ENCODE measurements at places on chromosomes 5 and 9. TPM values are rescaled to one million over a fixed set of nuclear protein-coding genes. Genes with fewer than 3 reads are reported as not detected.

The ARL14EPL gene
- not detected for polyA plus RNA-seq

DNA sequence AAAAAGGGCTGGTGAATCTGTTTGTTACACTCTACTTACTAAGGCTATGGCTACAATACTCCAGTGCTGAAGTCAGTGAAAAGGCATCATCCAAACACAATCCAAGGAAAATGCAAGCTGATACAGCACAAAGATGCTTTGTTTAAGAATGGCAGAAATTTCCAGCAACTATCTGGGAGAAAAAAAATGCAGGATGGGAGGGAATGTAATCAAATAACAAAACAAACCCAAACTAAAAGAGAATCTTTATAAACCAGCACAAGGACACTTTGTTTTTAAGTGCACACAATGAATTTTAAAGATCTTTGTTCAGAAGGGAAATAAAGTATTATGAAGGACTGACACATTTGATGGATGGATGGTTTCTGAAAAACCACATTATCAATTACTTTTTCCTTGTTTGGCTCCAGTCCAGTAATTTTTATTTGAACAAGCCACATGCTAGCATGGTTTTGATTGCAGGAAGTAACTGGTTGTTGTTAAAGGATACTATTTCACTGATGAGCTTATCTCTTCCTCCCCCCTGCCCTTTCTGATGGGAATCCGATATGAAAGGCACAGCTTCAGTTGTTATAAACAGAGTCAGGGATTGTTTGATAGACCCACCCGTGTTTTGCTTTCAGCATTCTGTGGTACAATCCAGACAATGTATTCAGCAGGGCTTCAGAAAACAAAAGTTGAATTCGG, 12.1 kb upstream of the TLE4 start:
- no peak for DNase-seq

DNA sequence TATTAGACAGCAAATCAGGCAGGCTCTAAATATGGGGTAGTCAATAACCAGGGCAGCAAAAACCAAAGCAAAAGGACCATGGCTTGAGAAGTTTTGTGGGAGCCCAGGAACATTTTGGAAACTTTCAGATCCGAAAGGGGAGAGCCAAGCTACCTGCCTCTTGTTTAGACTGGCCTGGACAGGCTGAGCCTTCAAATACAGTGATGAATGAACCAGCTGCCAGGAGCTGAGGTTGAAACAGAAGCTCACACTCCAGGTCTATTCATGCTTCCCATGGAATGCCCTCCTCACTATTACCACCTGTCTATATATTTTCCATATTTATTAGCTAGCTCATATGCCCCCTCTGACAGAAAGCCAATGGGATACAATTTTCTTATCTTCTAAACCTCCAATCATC, 150.8 kb upstream of the SLC44A1 start:
- DNase-seq, result no peak

DNA sequence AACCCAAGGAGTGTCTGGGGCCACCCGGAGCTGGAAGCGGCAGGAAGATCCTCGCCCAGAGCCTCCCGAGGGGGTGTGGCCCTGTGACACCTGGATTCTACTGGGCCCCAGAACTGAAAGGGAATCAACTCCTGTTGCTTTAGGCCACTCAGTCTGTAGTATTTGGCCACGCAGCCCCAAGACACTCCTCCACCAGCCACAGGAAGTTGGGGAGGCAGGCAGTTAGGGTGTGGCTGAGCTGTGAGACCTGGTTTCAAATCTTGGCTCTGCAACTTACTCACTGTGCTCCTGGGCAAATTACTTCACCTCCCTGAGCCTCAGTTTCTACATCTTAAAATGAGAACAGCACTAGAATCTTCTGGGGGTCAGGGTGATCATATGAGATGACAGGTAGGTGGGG, 119.8 kb upstream of the PPP1R26 start:
- DNase-seq, result no peak

DNA sequence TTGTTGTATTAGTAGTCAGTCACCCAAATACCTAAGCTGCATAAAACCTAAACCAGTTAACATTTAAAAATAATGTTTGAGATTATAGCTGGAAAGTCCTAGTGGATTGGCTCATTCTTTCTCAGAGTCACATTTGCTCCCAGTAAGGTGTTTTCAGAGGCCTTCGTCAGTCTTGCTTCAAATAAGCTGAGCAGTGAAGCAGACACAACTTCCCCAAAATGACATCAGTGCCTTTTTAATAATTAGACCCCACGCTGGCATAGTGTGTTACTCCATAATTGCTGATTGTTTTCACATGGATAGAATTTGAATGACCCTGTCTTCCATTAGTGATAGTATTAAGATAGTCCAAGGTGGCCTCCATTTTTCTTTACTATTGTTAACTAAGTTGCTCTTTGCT, 245.8 kb downstream of the PJA2 start:
- no peak for DNase-seq

The DDX4 gene
- not detected for polyA plus RNA-seq

DNA sequence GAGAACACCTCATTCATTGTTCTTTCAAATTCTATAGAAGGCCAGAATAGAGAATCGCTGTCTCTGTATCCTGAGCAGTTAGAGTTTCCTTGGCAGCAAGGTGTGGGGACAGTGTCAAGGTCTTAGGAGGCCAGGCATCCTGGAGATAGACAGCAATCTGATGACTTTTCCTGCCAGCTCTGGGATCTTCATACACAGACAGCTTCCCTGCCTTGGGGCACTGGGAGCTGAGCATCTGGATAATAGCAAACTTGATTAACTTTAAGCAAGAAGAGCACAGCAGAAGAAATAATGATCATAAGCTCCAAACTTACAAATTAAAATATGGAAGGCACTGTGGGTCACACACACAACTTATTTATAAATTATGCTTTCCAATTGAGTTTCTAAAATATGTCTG, 86.1 kb upstream of the STK32A start:
- no peak for DNase-seq

DNA sequence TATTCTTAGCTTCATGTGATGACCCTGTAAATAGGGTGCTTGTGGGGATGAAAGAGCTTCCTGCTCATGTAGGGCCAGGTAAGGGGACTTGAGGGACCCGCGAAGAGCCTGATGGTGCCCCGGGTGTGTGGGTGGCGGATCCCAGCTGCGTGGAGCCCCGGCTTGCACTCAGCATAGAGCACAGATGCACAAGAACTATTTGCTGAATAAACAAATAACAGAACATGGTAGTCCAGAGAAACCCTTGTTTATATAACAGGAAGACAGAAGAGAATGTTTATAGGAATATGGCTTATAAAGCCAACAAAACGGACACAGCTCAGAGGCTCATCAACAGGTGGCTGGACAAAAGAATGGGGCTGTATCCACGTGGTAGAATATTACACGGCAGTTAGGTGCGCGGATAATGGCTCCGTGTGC, 106.9 kb upstream of the COL5A1 start:
- DNase-seq, result no peak

The OR2K2 gene
- polyA plus RNA-seq, result not detected

DNA sequence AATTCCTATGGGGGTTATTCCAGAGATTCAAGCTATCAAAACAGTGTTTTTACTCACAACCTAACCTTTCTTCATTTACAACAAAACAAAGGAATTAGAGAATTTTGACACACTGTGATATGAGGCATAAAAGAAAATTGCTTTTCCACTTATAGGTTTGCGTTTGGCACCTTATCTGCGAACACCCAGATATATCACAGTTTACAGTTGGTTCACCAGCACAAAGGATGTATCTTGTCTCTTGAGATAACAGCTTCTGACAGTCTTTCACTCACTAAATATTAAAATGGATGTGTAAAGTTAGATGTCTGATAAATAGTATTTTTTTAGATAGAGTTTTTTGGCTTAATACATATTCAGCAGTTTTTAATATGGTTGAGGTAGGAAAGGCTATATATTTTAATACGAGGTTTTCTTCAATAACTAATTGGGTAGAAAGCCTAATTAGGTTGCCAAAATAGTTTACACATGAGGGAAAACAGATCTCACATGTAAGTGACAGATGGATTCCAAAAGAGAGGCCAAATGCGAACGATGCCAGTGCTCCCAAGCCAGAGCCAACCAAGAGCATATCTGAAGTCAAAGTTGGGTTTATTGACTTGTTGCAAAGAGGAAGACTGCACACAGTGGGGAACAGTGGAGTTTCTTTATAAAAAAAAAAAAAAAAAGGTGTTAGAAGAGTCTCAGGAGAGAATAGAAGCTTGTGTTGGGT, 1495.2 kb downstream of the MAT2B start:
- DNase-seq, result no peak

Data from hepatocyte (in vitro differentiated cells).